Activated CD8-positive, alpha-beta memory T cell treated with anti-CD3 and anti-CD28 coated beads for 1 hour (primary cell): ENCODE measurements at places on chromosomes 4 and X.

DNA sequence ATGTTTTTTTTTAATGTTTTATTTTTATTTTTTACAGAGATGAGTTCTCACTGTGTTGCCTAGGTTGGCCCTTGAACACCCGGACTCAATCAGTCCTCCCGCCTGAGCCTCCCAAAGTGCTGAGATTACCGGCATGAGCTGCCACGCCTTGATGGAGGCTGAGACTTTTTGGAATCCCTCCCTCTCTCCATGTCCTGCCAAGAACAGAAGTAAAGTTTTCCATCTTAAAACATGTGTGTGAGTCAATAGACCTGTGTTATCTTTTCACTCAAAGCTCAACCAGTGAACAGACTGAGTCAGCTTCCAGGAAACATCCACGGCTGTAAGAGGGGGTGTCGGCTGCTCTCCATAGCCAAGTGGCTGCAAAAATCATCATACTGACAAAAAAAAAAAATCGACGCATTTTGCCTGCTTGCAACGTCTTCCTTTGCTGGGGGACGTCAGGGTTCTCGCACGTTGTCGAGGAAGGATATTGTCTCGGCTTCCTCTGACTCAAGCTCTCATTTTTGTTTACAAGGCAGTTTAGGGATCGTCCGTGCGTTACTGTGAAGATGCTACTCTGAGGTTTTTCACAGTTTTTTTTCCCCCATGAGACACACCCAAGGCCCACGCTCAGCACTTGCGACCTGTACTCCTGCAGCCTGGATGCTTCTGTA is 10.0 kb upstream of the ASMTL start:
- DNase-seq: peak; percentile 39

DNA sequence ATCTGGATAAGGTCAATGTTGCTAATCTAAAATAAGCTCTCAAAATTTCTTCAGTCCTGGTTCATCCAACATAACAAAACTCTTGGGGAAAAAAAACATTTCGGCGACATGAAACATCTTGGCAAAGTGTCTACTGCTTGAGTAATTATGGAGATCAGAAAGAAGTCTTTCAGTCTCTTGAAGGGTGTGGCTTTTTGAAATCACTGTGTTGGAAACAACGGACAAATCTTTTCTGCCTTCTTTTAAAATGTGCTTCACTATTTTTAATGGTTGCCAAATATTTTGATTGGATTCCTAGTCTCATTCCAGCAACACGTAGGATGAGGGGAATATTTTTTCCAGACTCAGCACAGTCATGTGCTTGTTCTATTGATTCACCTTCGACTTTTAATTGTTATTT is 138.6 kb downstream of the KLHL8 start:
- no peak for DNase-seq

DNA sequence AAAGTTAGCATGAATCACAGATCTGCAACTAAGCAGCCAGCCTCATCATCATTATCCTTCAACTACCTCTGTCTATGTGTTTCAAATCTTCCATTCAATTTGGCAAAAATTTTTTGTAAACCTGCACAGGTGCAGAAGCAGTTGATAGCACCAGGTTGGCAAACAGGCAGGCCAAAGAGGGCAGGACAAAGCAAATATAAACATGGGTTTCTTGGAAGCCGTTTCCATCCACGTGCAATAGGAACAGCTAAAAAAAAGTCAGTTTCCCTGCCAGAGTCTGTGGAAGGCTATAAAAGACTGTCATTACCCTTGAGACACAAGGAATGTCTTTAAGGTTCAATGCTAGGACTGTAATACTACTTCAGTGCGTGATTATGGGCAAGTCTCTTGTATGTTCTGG is 253.2 kb downstream of the PDHA2 start:
- no peak for DNase-seq

DNA sequence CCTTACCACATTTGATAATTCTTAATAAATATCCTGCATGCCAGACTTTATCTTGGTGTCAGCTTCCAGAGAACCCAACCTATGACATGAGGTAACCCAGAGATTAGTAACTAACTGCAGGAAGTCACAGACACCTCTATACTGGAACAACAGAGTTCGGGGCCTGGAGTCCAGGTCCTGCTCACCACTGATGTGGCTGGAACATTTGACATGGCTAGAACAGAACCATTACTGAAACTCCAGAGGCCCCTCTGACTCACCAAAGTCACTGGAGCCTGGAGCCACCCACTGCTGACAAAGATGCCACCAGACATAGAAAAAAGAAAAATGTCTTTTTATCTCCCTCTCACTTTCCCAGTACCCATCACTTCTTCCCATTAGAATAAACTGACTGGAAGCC is 403.7 kb downstream of the MID1IP1 start:
- DNase-seq: no peak

- no peak for DNase-seq
Measured at GRCh38 chrX:103783196-103783595, 6.6 kb downstream of the PLP1 start.

DNA sequence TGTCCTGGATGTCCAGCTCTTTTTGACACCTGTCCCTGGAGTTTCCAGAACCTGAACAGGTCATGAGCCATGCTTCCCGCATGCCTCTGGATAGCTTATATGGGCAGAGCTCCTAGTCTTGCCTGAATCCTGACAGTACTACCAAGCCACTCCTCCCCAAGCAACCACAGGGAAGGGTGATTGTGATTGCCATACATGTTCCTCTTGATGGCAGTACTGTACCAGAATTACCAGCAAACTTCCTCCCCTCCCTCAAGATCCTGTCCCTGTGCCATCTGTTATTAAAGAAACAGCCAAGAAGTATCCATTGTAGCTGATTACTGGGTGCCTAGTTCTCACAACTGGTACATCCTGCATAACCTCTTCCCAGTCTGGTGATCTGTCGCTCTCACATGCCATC is 264.3 kb upstream of the AGTR2 start:
- no peak for DNase-seq

DNA sequence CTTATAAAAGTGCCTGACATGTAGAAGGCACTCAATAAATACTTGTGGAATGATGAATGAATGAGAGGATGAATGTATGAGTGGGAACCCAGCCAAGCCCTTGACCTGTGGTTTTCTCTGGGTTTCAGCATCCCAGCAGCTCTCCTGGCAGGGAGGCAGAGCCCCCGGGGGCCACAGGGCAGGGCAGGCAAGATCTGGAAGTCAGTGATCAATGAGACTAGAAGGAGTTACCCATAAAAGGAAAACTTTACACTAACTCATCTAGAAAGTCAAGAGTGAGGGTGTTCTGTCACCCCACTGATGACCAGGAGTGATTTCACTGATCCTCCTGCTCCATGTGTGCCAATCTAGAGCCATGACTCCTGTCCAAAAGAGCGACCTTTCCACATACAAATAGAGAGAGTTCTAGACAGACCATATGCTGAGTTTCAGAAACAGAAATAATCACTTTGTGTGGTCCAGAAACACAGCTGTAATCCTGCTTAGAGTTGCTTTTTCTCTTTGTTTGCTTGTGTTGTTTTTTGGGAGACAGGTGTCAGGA is 37.4 kb downstream of the MGARP start:
- no peak for DNase-seq

- DNase-seq: no peak
Measured at GRCh38 chr4:144872508-144873225, 225.3 kb downstream of the ANAPC10 start.

DNA sequence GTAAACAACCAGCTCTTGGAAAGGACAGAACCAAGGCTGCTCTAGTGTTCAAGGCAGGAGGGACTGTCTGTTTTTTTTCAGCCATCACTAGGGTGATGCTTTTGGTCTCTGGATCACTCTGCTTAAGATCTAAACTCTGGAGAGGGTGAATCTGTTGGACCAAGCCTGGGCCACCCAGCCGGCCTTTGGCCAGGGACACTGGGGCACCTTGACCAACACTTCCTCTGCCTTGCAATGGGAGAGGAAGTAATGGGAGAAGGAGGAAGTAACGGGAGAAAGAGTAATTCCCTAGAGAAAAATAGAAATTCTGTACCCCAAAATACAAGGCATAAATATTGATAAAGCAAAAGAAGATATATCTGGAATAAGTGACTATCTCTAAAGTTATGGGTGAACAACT is 12.9 kb downstream of the CHRNA9 start:
- no peak for DNase-seq

DNA sequence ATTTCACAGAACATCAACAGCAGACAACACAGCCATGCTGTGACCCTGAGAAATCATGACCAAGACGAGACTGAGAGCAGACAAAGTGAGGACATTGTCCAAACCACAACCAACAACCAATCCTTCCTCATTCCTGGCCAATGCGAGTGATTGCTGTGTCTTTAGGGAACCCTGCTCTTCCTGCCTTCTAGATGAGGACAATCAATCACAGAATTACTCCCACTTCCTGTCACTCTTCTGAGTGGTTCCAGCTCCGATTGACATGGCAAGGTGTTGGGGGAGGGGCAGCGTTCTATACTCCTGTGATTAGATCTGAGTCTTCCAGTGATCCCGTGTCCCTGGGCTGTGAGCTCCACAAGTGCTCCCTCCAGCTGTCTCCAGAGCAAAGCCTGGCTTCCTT is 227.8 kb downstream of the STIM2 start:
- DNase-seq: no peak

- DNase-seq: no peak
Measured at GRCh38 chr4:6969826-6970800, 60.5 kb downstream of the TBC1D14 start.

GRCh38 chr4:173121076-173121561 is 47.5 kb upstream of the GALNT7 start:
- DNase-seq: no peak

DNA sequence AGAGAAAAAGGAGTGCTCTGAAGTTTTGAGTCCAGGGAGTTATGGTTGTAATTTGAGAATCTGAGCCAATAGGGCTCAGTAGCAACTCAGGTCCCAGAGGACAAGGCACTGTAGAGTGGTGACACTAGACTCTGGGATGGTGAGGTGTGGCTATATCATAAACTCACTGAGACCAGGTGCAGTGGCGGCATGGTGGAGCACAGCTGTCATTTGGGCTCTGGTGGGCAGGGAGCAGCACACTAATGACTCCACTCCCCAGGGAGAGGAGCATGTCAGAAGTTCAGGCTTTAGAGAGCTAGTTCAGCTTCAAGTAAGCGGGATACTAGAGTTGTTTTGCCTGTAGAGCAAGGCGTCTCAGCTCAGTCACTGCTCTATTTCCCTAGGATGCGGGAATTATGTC is 165.4 kb upstream of the USP38 start:
- DNase-seq: no peak

DNA sequence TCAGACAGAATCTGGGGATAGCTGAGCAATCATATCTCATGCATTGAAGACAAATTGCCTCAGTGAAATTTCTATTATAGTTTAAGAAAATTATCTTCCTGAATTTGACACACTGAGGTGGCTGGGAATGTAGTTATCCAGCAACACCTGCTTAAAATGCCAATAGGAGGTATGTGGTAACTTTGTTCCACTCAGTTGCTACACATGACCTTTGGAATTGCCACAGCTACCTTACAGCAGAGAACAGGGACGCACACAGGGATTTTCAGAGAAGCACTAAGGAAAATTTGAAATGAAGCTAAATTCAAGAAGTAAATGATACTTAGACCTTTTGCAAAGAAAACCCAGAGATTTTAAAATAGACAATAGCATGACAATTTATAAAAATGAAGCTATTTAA is 264.6 kb downstream of the IL1RAPL1 start:
- no peak for DNase-seq

- DNase-seq: no peak
Measured at GRCh38 chr4:27305246-27305645, 444.6 kb downstream of the STIM2 start.

- DNase-seq: no peak
Measured at GRCh38 chr4:128517739-128518510, 230.3 kb upstream of the PGRMC2 start.

GRCh38 chr4:119755599-119755998 is 127.0 kb upstream of the PDE5A start:
- no peak for DNase-seq

GRCh38 chr4:113106108-113106507 is 56.7 kb downstream of the ANK2 start:
- DNase-seq: no peak

GRCh38 chr4:156321203-156321602 is 367.5 kb upstream of the CTSO start:
- DNase-seq: no peak

- DNase-seq: no peak
Measured at GRCh38 chr4:88567591-88567990, 24.7 kb upstream of the HERC3 start.

- DNase-seq: no peak
Measured at GRCh38 chr4:3709061-3709845, 56.9 kb upstream of the ADRA2C start.

GRCh38 chrX:11363069-11363594 is 69.9 kb downstream of the AMELX start:
- DNase-seq: no peak

DNA sequence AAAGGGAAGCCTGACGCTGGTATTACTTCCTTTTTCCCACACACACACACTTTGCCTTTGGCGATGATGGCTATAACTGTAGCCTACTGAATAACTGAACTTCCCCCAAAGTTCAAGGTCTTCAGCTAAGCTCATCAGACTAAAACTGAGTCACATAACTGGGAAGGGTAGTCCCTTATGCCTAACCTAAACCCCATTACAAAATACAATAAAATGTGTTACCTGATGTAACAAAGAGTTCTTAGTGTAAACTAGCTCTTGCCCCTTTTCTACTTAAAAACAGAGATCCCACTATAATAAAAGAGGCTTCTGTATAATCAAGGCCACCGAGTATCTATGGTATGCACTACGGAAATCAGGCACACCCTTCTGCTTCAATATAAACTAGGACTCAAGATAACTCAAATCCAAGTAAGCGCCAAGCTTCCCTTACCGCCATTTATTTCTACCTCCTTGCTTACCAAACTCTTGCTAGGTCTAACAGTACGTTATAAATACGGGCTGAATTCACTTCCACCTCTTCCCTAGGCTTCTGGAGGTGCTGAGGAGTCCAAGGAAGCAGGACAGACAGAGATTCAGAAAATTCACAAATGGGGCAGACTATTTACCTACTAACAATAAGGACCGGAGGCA is 2.4 kb downstream of the OTUD4 start:
- no peak for DNase-seq

- DNase-seq: no peak
Measured at GRCh38 chrX:78555401-78555980, 103.6 kb downstream of the RTL3 start.

DNA sequence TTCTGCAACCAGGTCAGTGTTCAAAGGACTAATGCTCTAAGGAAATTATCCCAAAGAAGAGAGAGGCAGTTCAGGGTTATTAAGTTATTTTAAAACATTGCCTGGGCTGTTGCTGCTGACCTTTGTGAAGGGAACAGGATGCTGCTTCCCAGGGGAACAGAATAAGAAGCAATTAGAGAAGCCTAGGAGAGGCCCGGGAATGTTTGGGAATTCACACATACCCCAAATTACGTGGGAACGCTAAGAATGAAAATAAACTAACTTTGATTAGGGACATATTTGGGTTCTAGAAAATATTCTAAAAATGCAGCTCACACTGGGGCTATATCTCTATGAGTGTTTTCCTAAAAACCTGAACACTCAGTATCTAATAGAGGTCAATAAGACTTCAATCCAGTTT is 243.1 kb upstream of the FTHL17 start:
- no peak for DNase-seq

- DNase-seq: no peak
Measured at GRCh38 chr4:184197536-184198082, 20.1 kb downstream of the ENPP6 start.

- peak; percentile 5 for DNase-seq
Measured at GRCh38 chrX:78945186-78945912, at the start of gene P2RY10. Gene P2RY10 (plus strand): TSS chrX:78945391. CDS start chrX:78960521, 15,130 bp downstream.
